GM20000 (cell line): ENCODE measurements at places on chromosomes 4 and X.

GRCh38 chr4:686413-687040 is 2.4 kb downstream of the SLC49A3 start:
- DNase-seq = no peak

DNA sequence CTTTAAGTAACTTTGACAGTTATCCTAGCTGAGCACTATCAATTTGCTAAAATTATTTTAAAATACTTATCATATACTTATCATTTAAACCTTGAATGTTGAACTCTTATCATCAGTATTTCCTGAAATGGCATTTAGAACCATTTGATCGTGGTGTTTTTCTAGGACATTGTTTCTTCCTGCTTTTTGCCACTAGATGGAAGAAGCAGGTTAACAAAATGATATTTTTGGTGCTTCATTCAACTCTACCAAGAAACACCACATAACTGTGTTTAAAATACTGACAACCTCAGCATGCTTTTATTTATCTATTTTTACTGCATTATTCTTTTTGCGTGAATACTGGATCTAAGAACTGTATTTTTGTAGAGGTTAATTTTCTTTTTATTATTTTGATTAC is 44.6 kb downstream of the C4orf33 start:
- no peak for DNase-seq

DNA sequence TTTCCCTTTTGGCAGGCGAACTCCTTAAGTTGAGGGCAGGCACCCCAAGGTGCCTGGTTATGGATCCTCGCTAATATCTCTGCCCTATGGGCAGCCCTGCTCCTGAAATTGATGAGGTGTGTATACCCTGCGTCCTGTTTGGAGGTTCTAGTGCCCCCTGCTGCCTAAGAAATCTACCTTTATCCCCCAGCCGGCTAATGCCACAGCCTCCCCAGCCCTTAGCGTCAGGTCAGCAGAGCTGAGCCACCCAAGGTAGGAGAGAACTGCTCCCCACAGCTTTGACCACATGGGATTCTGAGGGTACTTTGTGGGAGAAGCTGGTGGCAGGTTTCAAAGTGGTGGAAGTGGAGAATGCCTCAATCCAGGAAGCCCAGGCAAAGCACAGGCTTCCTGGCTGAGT is 50.8 kb downstream of the ANAPC4 start:
- no peak for DNase-seq

DNA sequence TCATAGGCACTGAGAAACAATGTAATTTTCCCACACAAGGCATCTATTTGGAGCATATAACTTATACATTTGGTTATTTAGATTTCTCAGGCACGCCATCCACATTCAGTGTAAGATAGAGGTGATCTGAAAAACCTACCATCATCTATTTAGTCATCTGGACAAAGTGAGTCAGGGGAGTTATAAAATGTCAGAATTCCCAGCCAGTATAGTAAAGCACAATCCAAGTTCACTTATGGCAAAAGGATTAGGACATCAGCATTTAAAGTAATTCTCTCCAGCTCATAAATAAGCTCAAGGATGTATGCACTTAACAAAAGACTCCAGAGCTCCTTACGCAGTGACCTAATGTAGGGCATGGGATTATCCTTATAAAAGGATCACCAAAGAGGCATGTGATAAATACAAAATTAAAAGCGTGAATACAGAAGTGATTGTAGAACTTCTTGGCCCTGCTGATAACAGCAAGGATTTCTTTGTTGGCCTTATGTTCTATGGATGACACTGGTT is 65.3 kb upstream of the DCLK2 start:
- DNase-seq = no peak

- DNase-seq = no peak
These were observed 1394.2 kb upstream of the PCDH7 start for GRCh38 chr4:29326004-29326403.

- DNase-seq = no peak
These were observed 36.8 kb downstream of the ING2 start for GRCh38 chr4:183541752-183542040.

DNA sequence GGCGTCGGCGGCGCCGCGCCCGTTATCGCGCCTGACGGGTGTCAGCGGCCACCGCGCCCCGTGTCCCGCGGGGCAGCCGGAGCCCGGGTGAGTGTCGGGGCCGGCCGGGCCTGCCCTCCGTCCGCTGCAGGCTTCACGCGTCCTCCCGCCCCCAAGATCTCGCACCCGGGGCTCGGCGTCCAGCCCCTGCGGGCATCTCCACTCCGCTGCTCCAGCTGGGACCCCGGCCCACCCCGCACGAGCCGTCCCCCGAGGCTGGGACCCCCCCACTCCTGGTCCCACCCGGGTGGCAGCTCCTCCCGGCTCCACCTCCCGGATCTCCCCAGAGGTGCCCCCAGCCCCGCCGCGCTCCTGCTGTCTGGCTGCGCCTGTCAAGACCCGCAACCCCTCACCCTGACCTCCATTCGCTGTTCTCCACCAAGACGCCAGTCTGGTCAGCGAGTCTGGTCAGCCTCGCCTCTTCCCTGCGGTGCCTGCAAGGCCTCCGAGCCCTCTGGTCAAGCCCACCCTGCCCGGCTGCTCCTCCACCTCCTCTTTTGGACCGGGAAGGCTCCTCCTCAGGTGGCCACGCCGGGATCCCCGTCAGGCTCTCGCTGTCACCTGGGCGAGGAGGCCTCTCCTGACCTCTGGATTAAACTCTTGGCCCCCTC is 66.0 kb upstream of the NKX1-1 start:
- DNase-seq = no peak

GRCh38 chr4:38091636-38092035 is 131.4 kb downstream of the PTTG2 start:
- no peak for DNase-seq

GRCh38 chrX:105695451-105695850 is 126.9 kb upstream of the NRK start:
- no peak for DNase-seq

DNA sequence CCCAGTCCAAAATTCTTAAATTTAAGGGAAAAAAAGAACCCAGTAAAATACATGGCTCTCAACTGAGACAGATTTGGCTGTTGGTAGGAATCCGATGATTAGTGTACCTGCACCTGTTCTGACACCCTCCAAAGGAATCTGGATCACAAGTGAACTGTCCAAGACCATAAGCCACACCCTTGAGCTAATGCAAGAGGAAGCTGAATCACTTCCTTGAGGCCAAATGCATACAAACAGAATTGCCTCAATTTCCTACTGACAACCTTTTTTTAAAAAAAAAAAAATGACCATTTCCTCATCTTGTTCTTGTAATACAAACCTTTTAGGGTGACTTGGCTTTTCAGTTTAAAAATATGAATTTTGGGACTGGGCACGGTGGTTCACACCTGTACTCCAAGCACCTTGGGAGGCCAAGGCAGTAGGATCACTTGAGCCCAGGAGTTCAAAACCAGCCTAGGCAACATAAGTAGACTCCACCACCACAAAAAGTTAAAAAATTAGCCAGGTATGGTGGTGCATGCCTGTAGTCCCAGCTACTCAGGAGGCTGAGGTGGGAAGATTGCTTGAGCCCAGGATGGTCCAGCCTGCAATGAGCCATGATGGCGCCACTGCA is 10.7 kb upstream of the FBXL5 start:
- DNase-seq = no peak
